Mammary epithelial cell (primary cell): ENCODE measurements at places on chromosomes 7 and 10. TPM values are rescaled to one million over a fixed set of nuclear protein-coding genes. Genes with fewer than 3 reads are reported as not detected.

Gene GHRHR
- total RNA-seq = not detected in 2 replicates

Gene CC2D2B
- 0.33 TPM for total RNA-seq

Gene CRPPA
- total RNA-seq = 0.61 and 1.0 TPM in 2 replicates

- DNase-seq = no peak
Observed at GRCh38 chr7:34011696-34012095, 106.4 kb downstream of the BMPER start.

DNA sequence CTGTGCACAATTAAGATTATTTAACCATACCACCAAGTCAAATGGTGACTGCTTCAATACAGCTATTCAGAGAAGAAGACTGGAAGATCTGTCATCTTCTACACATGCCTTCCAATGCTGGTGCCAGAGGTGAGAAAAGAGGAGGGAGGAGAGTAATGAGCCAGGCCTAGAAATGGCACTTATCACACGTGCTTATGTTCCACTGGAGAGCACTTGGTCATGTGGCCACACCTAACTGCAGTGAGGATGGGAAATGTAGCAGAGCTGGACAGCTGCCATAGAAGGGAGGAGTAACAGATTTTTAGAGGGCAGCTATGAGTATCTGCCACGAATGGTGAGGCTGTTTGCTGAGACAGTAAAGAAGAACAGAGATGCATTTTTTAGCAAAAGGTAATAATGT, 77.1 kb downstream of the MPLKIP start:
- DNase-seq = peak; percentile 11

DNA sequence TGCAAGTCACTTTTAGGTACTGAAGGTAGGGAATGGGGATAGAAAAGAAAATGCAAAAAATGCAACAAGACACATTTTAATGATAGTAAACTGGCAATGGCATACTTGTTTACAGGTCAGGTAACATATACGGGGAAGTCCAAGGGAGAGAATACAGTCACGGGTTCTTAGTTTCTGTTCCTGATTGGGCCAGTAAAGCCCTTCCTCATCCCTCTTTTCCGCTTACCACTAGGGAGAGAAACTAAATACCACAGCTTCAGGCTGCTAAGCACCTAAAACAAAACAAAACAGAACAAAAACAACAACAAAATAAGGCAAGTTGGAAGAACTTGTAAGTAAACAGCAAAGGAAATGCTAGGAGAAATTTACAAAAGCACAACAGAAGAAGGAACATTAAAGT, 65.2 kb upstream of the OGDHL start:
- no peak for DNase-seq

DNA sequence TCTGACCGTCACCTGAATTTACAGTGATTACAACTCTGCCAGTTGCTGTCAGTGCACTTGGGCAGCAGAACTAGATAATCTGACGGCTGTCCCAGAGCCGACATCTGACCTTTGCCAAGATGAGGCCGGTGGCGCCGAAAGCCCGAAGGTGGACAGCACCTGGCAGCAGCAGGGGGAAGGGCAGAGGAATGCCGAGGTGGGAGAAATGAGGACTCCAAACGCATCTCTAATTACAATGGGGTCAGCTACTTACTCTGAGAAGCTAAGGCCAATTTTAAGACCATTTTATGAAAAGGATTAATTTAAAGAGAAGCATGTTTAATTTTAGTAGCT, 33.8 kb downstream of the TRIM8 start:
- DNase-seq = no peak

GRCh38 chr10:52875336-52875735, 102.8 kb upstream of the MBL2 start:
- no peak for DNase-seq

GRCh38 chr7:8094164-8095140, 125.9 kb downstream of the GLCCI1 start:
- DNase-seq = no peak

- peak; percentile 48 for DNase-seq
Observed at GRCh38 chr10:60963441-60964256, 19.7 kb upstream of the RHOBTB1 start.

DNA sequence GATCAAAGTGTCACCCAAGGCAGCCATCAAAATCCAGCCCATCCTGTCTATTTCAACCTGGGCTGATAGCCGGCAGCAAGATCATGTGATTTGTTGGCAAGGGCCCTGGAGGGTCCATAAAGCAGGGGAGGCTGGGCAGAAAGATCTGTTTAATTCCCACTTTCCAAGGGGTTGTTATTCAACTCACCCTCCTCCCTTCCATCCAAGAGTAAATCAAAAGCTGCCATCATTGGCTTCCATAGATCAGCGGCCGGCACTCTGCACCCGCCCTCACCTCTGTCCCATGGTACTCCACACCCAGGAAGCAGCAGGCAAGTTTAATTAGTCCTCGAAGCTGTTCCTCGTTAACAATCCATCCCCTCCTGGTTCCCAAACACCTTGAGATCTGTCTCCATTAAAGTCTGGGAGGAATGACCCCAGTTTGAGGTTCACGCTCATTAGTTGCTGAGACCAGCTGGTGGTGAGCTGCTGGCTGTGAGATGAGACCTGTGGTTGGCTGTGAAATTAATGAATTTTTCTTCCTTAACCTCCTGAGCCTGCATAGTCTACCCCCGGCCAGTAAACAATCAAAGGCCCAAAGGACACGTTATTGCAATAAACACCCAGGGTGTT, 120.6 kb upstream of the CHST15 start:
- no peak for DNase-seq
